EH (cell line): ENCODE measurements at places on chromosomes 2 and 18.

- DNase-seq, result no peak
These were observed 17.0 kb upstream of the MPP4 start for GRCh38 chr2:201715459-201715858.

DNA sequence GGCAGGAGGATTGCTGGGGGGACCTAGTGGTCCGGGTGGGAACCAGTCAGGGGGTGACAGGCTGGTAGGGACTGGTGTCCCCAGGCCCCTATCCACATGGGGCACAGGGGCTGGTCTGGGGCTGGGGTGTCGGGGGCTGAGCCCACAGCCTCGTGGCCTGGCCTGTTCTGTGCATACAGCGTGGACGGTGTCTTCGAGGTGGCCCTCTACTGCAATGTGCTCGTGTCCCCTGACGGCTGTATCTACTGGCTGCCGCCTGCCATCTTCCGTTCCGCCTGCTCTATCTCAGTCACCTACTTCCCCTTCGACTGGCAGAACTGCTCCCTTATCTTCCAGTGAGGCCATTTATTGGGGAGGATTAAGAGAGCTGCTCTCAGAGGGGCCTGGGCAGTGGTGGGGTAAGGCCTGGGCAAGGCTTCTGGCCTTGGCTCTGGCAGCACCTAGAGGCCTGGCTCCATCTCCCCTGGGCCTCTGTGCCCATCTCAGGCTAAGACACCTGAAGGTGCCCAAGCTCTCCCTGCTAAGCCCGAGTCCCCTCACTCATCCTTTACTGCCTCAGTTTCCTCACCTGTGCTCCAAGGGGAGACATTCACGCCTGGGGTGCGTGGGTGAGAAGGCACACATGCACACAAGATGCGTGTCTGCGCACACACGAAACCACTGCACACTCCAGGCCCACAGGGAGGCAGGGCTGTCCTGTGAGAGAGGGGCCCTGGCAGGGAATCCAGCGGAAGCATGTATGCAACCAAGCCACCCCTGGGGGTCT lies 1.9 kb downstream of the CHRNG start:
- DNase-seq, result no peak

GRCh38 chr2:181378491-181378890 lies 78.7 kb upstream of the ITGA4 start:
- no peak for DNase-seq

GRCh38 chr2:71928734-71929481 lies 218.8 kb downstream of the CYP26B1 start:
- DNase-seq, result no peak

DNA sequence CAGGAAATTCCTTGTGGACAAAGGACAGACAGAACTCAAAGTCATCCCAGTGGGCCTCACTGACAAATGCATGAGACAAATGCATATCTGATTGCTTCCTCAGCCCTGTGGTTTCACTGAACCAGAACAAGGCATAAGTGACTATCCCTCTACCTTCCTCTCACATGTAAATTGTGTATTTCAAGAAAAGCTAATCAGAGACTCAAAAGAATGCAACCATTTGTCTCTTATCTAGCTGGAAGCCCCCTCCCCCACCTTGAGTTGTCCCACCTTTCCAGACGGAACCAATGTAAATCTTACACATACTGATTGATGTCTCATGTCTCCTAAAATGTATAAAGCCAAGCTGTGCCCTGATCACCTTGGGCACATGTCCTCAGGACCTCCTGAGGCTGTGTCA lies 102.0 kb upstream of the TMEM200C start:
- DNase-seq, result no peak

- peak; percentile 30 for DNase-seq
These were observed 115.8 kb upstream of the CWC22 start for GRCh38 chr2:180122874-180123273.

DNA sequence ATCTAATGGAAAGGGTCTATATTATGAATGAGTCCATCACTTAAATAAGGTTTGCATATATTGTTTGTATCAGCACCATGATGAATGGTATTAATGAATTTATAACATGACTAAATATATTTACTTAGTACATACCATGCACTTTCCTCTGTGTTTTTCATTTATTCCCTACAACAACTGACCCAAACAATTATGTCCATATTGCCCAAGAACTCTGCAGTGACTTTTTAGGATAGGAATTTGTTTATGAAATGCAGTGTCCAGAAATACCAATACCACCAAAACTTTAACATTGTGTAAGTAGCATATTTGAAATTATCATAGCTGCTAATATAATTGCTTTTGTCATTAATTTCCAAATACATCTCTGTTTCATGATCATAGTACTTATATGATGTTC lies 119.7 kb downstream of the WDR7 start:
- DNase-seq, result peak; percentile 28
